SW 1271 (cell line): ENCODE measurements at places on chromosomes 3 and 15.

DNA sequence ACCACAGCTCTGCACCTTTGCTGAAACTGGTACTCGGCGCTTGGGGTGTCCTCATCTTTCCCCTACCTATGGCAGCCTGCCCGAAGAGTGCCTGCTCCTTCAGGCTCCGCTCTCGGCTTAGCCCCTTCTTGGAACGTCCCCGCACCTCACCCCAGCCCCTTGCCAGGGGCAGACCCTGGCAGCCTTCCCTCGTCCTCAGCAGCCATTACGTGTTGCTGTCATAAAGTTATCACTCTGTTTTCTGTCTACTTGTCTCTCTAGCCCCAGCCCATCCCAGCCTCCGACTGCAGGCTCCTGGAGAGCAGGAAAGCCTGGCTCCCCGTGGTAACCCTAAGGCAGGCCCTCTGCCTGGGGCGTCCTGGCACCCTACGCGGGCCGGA is 5.1 kb upstream of the BAHD1 start:
- no peak for DNase-seq

- DNase-seq: peak; percentile 20
Observed at GRCh38 chr15:100129677-100130076, 212.1 kb downstream of the ADAMTS17 start.

- no peak for DNase-seq
Observed at GRCh38 chr3:2711081-2711480, 399.1 kb downstream of the IL5RA start.

DNA sequence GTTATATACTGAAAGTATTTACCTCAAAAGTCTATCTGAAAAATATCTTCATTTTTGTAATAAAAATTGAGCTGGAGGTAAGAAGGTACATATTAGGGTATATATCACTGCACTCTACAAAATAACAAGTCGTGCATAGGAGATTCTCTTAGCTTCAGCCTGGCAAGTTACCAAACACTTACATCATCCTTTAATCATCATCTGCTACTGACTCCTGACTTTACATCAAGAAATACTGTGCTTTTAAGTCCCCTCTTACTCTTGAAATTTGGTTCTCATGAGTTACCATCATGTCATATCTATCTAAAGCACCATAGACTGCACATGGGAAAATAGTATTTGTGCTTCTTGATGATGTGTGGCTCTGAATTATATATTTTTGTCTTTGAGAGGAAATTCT is 50.8 kb downstream of the LYSMD4 start:
- no peak for DNase-seq
